Midbrain (tissue), 1 donor: ENCODE measurements at places on chromosomes 6 and 20.

DNA sequence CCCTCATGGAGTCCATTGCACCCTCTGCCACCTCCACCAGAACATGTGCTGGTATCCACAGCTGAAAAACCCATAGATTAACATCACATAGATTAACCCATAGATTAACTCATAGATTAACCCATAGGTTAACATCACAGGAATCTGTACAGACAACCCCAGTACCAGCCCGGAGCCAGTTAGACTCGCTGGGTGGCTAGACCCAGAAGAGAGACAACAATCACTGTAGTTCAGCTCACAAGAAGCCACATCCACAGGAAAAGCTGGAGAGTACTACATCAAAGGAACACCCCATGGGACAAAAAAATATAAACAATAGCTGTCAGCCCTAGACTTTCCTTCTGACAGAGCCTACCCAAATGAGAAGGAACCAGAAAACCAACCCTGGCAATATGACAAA, 25.1 kb downstream of the SERPINB9 start:
- no peak for DNase-seq

GRCh38 chr20:42098418-42098817, 480.2 kb upstream of the CHD6 start:
- no peak for DNase-seq

DNA sequence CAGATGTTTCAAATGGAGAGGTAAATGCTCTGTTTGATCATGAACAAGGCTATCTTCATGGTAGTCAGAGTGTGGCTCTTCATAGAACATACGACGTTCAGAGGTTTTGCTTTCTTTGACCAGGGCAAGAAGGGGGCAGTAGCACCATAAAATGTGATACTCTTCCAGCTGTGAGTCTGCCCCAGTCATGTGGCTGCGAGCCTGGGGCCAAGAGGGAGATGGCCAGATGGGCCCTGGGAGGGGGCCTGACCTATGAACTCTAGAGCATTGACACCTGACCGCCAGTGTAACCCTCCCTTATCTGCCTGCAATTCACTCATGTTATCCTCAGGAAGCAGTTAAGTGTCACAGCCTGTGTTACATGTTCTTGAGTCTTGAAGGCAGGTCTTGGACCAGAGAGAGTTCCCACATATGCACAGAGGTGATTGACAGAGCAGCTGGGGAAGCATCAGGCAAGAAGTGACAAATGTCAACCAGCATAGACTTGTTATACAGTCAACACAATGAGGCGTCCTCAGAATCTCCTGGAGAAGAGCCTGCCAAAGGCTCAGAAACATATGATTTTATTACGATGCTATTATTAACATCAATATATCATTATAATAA, 55.0 kb downstream of the SCML4 start:
- no peak for DNase-seq

- DNase-seq = no peak
Observed at GRCh38 chr6:52523378-52524142, 53.3 kb downstream of the TRAM2 start.

DNA sequence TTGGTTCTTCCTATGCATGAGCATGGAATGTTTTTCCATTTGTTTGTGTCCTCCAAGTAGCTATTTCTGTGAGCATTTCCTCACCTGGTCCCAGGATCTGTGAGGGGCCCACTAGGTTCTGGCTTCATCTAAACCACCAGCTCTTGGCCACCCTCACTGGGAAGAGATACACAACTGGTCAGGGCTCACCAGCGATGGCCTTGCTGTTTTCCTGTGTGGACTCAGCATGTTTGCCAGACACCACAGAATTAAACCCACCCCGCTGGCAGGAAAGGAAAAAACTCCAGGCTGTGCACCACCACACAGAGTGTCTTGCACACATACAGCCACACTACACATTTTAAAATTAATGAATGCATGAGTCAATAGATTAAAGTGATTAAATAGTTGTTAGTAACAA, 65.1 kb upstream of the NXT1 start:
- no peak for DNase-seq

DNA sequence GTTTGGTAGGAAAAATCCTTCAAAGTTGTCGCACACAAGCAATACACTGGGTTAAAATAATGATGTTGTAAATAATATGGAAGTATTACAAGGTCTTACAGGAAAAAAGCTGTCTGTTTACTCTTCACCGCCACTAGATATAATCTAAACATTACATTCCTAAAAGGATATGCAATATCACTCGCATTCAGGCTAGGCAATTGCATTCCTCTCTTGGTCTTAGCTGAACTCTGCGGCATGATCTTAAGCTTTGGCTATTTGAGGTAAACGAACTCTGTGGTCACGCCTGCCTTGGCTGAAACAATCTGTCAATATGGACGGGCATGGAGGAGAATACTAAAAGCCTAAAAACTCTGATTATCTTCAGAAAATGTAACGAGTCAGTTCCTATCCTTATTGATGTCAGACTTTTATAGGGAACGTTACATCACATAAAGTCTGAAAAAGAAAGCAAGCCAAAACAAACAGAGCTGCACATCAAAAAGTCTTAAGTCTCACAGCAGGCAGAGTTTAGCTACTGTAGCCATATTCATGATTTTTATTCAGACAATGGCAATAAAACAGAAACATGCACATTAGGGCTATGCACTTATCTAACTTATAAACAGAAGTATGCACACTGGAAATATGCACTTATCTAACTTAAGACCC, 30.8 kb upstream of the FILIP1 start:
- DNase-seq = no peak

GRCh38 chr6:37134396-37135191, 35.4 kb upstream of the PIM1 start:
- no peak for DNase-seq

DNA sequence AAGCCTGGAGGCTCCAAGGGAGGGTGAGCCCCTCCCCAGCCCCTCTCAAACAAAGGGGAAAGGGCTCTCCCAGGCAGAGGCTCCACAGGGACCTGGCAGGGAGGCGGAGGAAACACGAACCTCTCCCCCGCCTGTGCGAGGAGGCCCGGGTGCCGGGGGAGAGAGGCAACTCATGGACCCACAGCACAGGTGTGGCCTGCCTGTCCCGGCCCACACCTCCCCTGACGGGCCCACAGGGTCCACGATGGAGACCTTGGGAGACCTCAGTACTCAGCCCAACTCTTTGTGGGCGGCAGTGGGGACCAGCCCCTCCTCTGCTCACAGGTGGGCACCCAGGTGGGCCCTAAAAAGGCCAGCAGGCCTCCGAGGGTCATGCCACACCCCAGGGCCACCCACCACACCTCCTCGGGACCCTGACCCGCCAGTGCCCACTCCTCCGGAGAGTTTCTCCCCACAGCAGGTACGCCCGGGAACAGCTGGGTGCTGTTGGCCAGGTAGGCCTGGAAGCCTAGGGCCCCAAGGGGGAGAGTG, 12.2 kb downstream of the LAMA5 start:
- no peak for DNase-seq

DNA sequence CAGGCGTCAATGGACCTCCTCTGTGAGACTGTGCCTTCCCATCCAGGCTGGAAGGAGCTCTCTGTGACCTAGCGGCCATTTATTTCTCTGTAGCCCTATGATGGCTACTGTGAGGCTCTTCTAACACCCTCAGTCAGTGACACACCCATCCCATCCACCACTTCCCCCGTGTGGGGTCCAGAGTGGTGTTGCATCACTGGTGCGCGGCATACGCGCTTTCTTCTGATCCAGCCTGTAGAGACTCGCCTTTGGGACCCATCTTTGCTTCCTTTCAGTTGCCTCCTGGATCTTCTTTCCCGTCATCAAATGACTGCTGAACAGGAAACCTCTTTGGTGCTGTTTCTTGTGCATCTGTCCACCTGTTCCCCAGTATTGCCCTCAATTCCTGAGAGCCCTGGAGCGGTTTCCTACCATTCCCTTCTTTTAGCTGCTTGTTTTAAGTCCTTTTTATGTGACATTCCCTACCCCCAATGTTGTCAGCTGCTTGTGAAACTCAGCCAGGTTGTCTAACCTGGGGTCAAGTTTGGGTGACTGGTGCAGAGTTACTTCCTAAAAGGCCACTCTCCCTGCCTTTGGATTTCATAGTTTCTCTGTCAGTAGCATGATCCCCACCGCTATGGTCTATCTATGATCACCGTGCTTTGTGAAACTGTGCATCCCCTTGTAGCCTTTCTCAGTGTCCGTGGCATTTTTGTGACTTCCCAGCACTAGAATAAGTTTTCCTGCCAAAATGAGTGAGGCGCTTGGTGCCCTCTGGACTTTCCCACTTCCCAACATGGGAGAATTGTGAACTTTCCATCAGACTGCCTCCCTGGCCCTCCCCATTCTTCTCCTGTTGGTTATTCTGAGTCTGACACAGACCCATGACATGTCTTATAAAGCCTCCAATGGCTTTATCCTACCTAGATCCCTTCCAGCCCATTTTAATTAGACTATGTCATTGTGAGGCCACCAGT, 5.7 kb downstream of the PRR3 start:
- DNase-seq = no peak

- no peak for DNase-seq
Observed at GRCh38 chr6:139482287-139482686, 107.8 kb upstream of the CITED2 start.

- no peak for DNase-seq
Observed at GRCh38 chr6:157020881-157021343, 243.7 kb downstream of the ARID1B start.

DNA sequence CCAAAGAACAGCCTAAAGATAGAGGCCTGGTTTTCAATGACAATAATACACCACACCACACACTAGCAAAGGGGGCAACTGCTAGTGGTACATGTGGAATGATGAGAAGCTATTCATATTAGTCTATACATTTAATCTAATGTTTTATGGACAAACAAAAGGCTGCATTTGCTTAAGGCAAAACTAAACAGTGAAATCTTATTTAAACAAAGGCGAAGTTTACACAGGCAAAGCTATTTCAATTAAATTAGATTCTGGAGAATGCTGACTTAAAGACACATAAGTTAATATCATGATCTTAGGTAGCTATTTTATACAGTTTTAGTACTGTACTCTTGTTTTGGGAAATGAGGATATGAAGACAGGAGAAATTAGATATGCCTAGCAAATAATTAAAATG, 53.9 kb upstream of the SIM1 start:
- no peak for DNase-seq

DNA sequence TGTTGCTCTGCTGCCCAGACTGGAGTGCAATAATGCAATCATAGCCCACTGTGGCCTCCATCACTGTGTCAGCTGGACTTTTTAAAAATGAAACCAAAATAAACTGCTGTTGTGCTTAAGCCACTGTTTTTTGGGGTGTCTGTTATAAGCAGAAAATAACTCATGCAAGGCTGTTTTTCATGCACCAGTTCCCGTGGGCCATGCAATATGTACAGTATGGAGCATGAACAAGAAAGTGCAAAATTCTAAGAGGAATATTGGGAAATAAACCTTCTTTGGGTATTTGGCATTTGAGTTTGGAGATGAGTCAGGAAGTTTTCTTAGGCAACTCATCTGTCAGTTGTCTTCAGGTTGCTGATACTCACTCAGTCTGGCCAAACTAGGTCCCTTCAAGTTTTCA, 14.9 kb upstream of the ZFAND3 start:
- DNase-seq = no peak

DNA sequence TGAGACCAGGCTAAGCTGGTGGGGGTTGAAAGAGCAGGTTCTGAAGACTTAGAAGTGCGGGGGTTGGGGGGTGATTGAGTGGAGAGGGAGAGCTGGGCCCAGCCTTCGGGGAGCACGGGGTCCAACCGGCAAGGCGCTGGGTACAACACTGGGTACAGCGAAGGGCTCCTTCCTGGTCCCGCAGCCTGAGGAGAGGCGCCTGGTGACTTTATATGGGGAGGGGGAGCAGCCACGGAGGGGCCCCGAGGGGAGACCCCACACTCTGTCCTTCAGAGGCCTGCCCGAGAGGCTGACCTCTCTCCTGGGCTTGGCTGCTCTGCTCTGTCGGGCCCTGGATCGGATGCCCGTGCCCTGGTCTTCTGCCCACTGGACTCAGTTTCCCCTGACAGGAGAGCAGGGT, 10.4 kb upstream of the NTSR1 start:
- no peak for DNase-seq

DNA sequence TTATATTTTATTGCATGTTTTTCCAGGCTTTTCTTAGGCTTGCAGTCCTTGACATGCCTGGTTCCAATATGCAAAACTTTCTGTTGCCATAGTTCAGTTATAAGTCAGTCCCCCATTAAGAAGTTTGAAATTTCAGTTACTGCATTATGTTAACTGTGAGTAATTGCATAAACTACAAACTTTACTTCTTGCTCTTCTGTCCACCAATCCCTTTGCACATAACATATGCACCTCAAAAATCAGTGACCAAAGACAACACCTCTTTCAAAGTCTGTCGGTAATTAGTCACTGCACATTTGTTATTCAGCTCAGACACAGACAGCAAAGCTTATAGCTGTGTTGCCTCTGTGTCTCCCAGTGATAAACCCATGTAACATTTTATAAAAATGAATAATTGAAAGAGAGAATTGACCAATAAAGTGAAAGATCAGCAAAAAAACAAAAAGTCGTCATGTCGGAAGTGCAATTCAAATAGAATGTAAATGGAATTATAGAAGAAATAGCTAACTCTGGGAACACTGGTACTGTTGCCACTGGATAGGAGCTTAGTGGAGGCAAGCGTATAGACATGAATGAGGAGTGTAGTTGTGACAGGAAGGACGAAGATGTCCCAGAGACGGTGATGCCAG, 50.3 kb upstream of the BTBD3 start:
- no peak for DNase-seq

- no peak for DNase-seq
Observed at GRCh38 chr20:13139459-13140150, 81.5 kb upstream of the ISM1 start.

GRCh38 chr20:39269493-39270217, 307.5 kb downstream of the DHX35 start:
- no peak for DNase-seq

GRCh38 chr6:138404666-138405337, 779 bp downstream of the HEBP2 start:
- peak; percentile 34 for DNase-seq

DNA sequence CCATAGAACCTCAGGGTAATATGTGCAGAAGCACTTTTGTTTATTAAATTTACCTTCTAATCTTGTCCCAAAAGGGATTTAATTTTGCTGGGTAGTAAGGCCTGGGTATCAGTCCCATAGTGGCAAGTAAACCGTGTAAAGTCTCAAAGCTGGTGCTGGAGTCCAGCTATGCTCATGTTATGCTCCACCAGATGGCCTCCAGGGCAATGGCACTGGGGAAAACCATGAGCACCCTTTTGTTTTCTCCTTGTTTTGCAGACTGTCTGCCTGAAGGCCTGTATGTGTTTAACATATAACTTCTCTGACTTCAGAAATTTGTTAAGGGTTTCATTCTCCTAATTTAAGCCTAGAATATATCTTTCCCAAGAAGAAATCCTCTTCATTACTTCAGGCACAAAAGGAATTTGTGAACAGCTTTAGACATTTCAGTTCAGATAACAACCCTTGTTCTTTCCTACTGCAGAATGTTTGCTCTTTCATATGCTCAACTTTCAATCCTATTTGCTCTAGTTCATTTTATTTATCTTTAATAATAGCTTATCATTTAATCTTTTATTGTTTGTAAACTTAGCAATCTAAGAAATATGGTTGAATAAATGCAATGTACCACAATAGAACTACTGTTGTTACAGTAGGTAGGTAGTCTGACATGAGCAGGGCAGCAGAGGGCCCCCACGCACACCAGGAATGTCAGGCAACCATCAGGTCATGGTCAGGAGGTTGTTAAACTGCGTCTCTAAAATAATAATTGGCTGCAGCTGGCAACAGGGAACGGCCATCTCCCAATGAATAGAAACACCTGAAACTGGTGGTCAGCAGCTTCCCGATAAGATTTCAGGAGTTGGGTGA, 162.8 kb downstream of the TENT5A start:
- DNase-seq = no peak
